Hippocampal formation (tissue), 2 donors: ENCODE measurements at places on chromosomes 3 and 15.

DNA sequence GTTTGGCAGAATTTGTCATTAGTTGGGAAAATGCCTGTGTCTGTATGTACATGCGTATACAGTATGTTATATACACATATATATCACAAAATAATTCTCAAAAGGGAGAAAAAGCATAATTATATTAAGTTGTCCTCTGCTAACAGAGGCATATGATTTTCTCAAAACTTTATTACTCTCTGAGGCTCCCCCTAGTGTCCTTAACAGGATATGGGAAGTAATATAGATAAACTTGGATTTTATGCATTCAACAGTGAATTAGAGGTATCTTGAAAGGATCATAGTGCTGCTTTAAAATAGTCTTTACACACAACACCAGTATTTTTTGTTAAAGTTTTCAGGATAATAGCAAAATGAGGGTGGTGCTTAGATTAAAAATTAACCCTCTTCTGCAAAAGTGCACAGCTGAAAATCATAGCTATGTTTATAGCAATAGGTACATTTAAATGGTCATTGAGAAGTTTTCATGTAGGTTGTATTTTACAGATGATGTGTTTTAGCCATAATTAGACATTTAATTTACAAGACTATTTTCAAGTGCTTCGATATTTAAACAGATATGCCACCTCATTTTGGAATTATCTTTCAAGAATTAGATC is 454.0 kb upstream of the ROBO2 start:
- no peak for DNase-seq

DNA sequence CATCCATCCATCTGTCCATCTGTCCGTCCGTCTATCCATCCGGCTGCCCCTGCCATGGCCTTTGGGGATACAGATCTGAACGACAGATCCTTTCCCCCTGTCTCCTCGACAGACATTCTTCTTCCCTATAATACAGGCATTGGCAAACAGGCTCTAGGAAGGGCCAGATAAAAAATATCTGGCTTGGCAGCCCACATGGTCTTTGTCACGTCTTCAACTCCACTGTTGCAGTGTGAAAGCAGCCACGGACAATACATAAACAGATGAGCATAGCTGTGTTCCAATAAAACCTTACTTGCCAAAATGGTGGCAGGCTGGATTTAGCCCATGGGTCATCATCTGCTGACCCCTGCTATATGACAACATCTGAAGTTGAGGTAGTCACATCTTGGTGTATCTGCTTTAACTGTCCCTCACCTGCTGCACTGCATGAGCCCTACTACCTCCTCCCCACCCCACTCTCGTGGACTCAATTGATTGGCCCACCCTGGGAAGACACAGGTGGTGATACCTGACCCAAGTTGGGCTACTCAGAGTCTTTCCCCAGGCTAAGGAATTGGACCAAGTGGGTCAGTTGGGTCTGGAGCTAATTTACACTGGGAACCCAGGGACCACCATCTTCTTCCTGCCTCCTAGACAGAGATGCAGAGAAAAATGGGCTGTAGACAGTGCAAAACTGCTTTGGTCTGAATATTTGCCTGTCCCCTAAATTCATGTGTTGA is 128.4 kb upstream of the SMAD3 start:
- DNase-seq, result no peak

DNA sequence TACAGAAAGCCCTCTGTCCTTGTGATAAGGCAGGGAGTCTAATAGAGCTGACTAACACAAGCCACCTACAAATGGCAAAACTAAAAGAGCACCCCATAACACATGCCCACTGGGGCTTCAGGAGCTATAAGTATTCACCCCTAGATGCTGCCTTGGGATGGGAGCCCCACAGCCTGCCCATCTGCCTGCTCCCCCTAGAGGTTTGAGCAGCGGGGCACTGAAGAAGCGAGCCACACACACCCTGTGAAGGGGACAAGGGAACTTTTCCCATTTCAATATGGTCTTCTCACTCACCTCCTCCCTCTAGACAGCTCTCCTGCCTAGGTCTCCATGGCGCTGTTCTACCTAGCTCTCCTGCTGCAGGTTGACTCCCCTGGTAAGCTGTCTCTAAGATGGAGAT is 261.0 kb downstream of the SHQ1 start:
- DNase-seq, result no peak

- no peak for DNase-seq
Observed at GRCh38 chr15:80059786-80060355, 395 bp downstream of the ZFAND6 start.
